ENCODE measurements at places on chromosomes 1 and 21. TPM values are rescaled to one million over a fixed set of nuclear protein-coding genes. Genes with fewer than 3 reads are reported as not detected.

The U2AF1 gene
- total RNA-seq = 21.9 TPM

The BCL2L15 gene
- 0.40 TPM for total RNA-seq

The PCSK9 gene
- total RNA-seq = not detected

The ADAMTS5 gene
- not detected for total RNA-seq

The MCOLN3 gene
- total RNA-seq = 0.25 TPM

The MAN1C1 gene
- 4.4 TPM for total RNA-seq

The OR2T33 gene
- total RNA-seq = not detected

The TNN gene
- 0.05 TPM for total RNA-seq

The PDPN gene
- not detected for total RNA-seq

The UBE2U gene
- total RNA-seq = not detected

The GBP2 gene
- total RNA-seq = 189 TPM

The ANXA9 gene
- total RNA-seq = not detected

The KDF1 gene
- 0.27 TPM for total RNA-seq

The HSD3B1 gene
- not detected for total RNA-seq

The LAD1 gene
- total RNA-seq = not detected

The CDCA8 gene
- total RNA-seq = 53.7 TPM

The GUCA2B gene
- not detected for total RNA-seq

The METTL18 gene
- 10.8 TPM for total RNA-seq

The STK40 gene
- total RNA-seq = 41.2 TPM

The KMO gene
- not detected for total RNA-seq

The GPR37L1 gene
- not detected for total RNA-seq

The CHRNB2 gene
- not detected for total RNA-seq

The MIS18A gene
- total RNA-seq = 35.1 TPM

The RGS7 gene
- total RNA-seq = not detected

The CLDN14 gene
- total RNA-seq = not detected

The ASPM gene
- total RNA-seq = 37.3 TPM

The NCAM2 gene
- total RNA-seq = not detected

The THBS3 gene
- total RNA-seq = 12.0 TPM

The FCRL4 gene
- total RNA-seq = not detected

The CFAP45 gene
- total RNA-seq = 1.3 TPM

The FAM3B gene
- total RNA-seq = not detected

The C4BPB gene
- 2.1 TPM for total RNA-seq

The GBP5 gene
- 174 TPM for total RNA-seq

The ERG gene
- not detected for total RNA-seq

The MCOLN2 gene
- total RNA-seq = 17.8 TPM

The SLC1A7 gene
- total RNA-seq = not detected

The EFNA3 gene
- 8.6 TPM for total RNA-seq

The RGS8 gene
- not detected for total RNA-seq

The CCDC17 gene
- 1.7 TPM for total RNA-seq

The ACTL8 gene
- total RNA-seq = not detected

The IFT25 gene
- total RNA-seq = 60.5 TPM

The PLA2G2D gene
- total RNA-seq = not detected

The C2CD2 gene
- 7.1 TPM for total RNA-seq

The AGO4 gene
- 3.8 TPM for total RNA-seq

The HNRNPCL4 gene
- total RNA-seq = not detected

The VAV3 gene
- total RNA-seq = 5.3 TPM

The OR2G6 gene
- not detected for total RNA-seq

The FAM72C gene
- 21.4 TPM for total RNA-seq

The OR6K6 gene
- total RNA-seq = not detected

The PTGER3 gene
- not detected for total RNA-seq

The PRAMEF17 gene
- total RNA-seq = not detected

The KRTAP10-9 gene
- not detected for total RNA-seq

Data from activated CD8-positive, alpha-beta T cell treated with anti-CD3 and anti-CD28 coated beads for 36 hours (primary cell).